ENCODE measurements at places on chromosomes 5 and 9.

- no peak for DNase-seq
Measured at GRCh38 chr9:91395106-91395552, 28.5 kb downstream of the NFIL3 start.

- DNase-seq, result no peak
Measured at GRCh38 chr9:129869585-129870501, 34.6 kb downstream of the USP20 start.

DNA sequence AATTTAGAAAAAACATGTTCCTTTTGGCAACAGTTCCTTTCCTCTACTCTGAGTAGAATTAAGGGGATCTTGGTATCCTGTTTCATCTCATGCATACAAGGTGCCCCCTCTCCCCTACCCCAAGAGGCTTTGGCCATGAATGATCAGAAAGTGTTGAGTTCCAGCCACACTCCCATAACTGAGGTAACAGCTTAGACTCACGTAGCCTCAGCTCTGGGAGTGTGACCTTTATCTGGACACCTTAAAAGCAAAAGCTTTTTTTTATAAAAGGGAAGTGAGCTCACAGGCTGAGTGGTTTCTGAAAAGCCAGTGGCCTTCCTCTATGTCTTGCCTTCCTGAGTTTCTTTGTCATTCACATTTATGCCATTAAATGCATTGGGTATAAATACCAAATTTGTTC, 900 bp upstream of the HAVCR2 start:
- DNase-seq, result peak; percentile 41

DNA sequence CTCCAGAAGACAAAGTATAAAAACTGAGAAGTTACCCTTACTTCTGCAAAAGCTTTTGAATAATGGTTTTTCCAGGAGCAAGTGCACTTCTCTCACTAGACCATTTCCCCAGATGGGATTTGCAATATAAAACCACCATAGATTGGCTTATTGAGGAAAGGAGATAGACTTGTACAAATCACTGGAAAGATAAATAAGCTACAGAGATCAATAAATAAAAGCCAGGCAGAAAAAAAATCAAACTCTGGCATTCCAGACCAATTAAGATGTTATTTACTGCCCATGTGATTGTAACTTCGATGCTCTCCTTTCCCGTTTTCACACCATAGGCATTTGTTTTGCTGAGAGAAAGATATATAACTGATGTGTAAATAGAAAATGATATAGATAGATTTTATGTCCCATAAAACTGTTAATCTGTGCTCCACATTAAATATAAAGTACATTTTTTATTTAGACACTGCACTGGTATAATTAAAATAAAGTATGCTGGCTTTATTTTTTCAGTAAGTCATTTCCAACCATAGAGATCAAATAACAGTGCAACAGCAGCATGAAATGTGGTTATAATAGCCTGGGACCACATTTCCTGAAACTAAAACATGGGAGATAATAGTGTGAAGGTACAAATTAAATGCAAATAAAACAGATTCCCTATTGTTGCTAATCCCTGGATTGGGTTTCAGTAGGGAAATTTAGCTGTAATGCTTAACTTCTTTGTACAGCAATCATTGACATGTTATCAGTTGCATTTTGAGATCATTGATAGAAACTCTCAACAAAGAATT, 177.7 kb downstream of the NR2F1-AS1 start:
- no peak for DNase-seq

GRCh38 chr5:123752552-123753179, 240.7 kb downstream of the CSNK1G3 start:
- DNase-seq, result no peak

DNA sequence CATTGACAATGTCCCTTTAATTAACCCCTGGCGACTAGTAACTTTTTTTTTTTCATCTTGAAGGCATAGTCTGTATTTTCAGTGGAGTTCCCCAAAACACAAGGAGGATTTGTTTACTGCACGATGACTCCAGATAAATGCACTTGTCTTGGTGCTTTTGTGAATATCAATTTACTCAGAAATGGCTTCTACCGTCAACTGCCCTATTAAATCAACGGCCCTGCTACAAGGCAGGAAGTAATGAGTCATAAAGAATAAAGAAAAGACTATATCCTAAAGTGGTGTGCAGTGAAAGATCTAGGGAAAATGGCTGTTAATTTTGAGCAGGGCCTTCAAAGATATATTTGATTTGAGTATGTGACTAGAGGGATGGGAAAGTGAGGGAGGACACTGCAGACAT, 388.3 kb upstream of the CHD1 start:
- no peak for DNase-seq

DNA sequence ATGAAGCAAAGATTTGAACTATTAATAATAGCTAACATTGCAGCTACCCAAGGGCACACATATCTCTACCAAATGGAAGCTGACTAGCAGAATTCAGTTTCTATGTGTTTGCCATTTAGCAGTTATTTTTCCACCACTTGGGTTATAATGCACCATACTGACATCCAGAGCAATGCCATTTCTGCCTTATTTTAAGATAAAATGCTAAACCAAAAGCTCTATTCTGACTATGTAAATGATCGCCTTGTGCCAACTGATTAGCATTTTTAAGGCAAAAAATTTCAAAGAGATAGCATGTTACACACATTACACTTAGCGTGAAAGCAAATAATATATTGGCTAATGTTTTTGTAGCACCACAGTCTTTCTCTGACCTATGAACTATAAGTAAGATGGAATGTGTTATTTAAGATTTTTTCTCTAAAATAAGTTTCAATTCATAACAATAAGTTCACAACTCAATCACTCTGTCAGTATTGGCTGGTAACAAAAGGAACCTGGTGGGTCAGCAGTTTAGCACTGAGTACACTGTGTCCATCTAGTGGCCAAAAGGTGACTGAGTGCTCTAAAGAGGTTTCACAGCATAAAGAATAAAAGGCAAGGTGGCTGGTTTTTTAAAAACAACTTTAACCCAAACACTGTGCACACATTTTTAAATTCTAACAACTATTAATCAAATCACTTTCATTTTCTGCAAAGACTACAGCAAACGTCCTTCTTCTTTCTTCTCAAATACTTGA, 443.5 kb downstream of the PDE4D start:
- DNase-seq, result no peak

DNA sequence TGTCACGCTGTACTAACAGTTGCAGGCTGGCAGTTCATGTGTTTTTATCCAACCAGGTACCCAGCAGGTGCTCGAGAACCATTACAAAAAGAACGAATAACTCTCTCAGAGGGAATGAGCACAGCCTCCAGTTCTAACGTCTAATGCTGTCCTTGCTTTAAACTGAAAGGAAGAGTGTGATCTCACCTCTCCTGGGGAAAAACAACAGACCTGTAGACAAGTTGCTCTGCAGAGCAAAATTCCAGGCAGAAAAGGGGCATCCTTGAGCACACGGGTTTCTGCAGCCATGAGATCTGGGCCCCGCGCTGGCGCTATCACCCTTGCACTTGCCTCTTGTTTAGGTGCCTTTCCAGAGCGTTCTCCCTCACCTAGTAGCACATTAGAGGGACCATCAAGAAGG, 92.5 kb upstream of the DNAH5 start:
- DNase-seq, result no peak

DNA sequence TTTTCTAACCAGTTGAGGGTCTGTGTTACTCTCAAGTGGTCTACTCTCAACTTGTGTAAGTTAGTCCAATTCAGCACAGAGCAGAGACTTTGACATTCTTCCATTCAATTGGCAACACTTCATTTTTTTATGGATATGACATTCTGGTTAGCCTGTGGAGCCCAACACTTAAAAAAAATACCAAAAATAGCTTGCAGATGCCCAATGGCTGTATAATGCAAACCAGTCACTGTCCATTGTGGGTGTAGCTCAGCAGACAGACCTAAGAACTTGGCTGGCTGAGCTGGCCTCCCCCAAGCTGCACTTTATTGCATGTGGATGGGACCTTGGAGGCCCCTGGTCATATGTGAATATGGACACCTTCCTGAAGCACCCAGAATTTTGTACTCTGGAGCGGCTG, 103.2 kb downstream of the DPYSL3 start:
- DNase-seq, result no peak

- no peak for DNase-seq
Measured at GRCh38 chr5:127909821-127910220, 173.7 kb upstream of the SLC12A2 start.

DNA sequence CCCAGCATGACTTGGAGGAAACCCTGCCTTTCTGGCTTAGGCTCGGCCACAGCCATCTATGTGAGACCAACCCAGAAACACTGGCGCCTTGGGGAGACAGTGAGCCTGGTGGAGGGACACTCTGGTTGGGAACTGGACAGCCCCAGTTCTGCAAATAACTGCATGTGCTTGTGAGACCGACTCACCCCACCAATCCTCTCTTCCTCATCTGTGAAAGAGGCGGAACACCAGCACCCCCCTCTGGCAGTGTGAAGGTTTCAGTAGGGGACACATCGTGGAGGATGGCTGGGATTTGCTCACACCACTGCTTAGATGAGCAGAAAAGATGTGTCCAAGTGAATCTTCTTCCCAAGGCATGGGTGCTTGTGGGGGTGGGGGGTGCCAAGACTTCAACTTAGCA, 43.4 kb upstream of the N4BP3 start:
- peak; percentile 16 for DNase-seq

GRCh38 chr5:62126090-62126489, 179.9 kb upstream of the KIF2A start:
- DNase-seq, result no peak

DNA sequence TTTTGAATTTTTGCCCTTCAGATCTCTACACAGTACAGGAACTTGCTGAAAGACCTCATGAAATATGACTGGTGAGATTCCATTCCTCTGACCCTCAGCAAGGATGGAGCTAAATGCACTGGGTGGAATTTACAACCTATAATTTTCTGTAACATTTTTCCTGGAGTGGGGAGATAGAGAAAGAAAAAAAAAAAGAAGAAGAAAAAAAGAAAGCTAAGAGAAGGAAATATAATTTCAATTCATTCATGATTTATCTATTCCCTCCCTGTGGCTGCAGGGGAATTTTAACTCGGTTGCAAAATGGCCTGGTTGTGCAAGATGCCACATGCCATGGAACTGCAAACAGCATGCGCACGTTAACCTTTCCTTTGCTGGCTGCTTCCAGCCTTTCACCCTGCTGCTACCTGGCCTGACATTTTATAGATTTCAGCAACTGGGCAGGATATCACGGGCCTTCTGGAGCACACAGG, 155.4 kb downstream of the FSTL4 start:
- DNase-seq, result no peak

DNA sequence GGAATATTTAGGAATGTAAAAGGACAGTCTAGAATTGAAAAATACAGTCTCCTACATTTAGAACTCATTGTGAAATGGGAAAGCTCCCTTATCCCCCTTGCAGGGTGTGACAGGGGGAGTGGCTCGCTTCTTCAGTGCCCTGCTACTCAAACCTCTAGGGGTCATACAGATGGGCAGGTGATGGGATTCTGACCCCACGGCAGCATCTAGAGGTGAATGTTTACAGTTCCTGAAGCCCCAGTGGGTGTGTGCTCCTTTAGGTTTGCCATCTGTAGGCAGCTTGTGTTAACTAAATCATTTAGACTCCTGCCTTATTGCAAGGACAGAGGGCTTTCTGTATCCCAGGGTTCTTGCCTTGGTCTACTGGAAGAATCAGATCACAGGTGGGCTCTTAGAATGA, 271.0 kb upstream of the MPDZ start:
- no peak for DNase-seq

DNA sequence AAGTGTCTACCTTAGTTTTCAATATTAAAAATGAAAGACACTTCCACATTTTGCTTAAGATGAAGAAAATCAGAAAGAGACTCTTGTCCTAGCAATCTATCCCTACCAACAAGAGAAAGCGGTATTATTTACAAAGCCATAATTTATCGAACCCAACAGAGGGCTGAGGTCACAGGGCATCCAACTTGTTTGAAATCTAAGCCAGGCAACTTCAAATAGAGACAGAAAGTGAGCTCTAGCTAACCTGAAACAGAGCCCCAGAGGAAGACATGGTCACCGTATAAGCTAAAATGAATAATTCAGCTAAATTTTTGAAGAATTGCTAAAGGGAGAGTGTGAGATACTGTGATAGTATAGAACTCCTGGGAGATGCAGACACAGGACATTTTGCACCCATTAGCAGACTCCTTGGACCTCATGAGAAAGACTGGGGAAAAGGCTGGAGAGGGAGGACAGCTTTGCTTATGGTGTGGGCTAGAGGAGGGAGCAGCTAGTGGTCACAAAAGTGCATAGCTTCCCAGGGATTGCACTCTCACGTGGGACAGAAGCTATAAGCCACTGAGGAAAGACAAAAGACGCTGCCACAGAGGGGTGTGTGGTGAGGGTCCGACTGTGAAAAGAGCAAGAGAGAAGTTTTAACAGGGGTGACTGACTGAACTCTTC, 624.2 kb upstream of the GRIN3A start:
- no peak for DNase-seq

DNA sequence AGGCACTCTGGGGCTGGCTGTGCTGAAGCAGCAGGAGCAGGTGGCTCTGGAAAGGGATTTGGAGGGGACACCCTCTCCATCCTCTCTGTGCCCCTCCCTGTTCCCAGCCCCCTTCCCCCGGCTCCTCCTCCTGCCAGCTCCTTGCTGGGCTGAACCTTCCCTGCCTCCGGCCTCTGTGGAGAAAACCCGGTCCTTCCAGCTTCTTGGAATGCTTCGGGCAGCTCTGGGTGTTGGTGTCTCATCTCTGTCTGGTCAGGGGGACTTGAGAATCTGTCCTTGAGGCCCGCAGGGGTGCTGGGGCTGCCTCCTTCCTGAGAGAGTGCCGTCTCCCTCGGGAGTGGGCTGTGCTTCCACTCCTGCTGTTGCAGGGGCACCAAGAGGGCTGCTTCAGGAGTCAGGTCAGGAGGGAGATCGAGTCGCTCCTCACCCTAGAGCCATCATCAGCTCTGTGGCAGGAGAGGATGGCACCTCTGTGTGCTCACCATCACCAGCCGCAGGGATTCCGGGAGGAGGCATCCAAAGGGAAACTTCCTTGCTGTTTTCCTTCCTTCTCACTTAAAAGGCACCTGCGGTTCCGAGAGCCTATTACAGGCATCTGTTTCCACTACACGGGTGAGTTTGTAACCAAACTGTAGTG, 30.6 kb downstream of the NDUFS6 start:
- no peak for DNase-seq

DNA sequence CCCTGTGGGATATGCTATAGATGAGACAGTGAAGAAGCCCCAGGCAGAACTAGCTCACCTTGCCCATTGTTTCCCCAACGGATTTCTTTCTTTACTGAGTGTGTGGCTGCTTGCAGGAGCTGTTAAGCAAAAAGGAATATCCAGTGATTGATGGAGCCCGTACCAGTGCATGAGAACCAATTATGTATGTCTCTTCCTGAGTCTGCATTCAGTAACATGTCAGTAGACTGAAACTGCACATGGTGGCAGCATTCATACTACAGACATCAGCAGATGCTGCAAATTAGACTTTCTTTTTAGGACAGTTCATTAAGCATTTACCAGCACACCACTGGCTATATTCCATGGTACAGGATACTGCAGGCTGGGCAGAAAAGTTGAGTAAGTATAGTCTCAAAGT, 90.3 kb upstream of the PLCXD3 start:
- DNase-seq, result no peak

GRCh38 chr5:28344836-28345433, 1306.5 kb upstream of the CDH9 start:
- DNase-seq, result no peak

DNA sequence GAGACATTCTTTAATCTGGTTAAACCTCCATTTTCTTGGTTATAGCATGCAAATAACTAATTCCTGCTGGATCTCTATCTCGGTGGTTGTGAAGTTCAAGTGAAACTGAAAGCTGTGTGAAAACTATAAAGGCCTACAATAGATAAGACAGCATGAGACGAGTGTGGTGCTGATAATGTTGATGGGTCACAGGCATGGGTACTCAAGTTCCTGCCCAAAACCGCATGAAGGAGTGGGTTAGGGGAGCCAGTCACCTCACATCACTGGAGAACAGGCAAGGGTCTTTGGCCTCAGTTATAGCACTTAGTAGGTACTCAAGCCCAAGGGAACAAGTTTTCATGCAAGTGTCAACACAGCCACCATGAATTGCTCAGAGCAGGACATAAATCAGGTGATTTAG, 16.7 kb downstream of the HMHB1 start:
- DNase-seq, result peak; percentile 2
